ENCODE measurements at places on chromosomes 12 and 14. TPM values are rescaled to one million over a fixed set of nuclear protein-coding genes. Genes with fewer than 3 reads are reported as not detected.

LRFN5 gene
- 11.8 TPM for total RNA-seq

NFATC4 gene
- 33.7 TPM for total RNA-seq

ZFYVE1 gene
- total RNA-seq: 11.4 TPM

BEST3 gene
- total RNA-seq: 7.1 TPM

TSPAN31 gene
- 44.0 TPM for total RNA-seq

ZNF705A gene
- total RNA-seq: not detected

SERPINA9 gene
- 3.3 TPM for total RNA-seq

GALNT8 gene
- 2.7 TPM for total RNA-seq

LLPH gene
- total RNA-seq: 4.0 TPM

LRIG3 gene
- 241 TPM for total RNA-seq

MYO1H gene
- total RNA-seq: 2.4 TPM

NID2 gene
- total RNA-seq: 68.8 TPM

Data from skin of body (tissue), 3 donors.